ENCODE measurements at places on chromosomes 3 and 15.
A peak's percentile ranks its signal among the peaks of the same experiment; 100 is the strongest.

DNA sequence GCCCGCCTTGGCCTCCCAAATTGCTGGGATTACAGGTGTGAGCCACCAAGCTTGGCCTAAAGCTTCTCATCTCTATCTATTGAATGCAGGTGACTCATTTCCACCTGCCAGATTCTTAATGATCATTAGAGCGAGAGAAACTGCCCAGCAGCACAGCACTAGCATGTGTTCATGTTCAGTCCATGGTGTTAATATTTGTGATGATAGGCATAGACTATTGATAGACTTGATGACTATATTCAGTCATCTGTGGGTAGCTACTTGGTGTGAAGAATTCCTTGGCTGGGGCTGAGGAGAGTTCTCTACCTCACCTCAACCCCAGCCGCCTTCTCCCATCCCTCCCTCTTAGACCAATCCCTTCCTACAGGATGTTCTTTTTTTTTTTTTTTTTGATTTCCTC is 60.0 kb downstream of the ST6GAL1 start:
- DNase-seq = no peak

DNA sequence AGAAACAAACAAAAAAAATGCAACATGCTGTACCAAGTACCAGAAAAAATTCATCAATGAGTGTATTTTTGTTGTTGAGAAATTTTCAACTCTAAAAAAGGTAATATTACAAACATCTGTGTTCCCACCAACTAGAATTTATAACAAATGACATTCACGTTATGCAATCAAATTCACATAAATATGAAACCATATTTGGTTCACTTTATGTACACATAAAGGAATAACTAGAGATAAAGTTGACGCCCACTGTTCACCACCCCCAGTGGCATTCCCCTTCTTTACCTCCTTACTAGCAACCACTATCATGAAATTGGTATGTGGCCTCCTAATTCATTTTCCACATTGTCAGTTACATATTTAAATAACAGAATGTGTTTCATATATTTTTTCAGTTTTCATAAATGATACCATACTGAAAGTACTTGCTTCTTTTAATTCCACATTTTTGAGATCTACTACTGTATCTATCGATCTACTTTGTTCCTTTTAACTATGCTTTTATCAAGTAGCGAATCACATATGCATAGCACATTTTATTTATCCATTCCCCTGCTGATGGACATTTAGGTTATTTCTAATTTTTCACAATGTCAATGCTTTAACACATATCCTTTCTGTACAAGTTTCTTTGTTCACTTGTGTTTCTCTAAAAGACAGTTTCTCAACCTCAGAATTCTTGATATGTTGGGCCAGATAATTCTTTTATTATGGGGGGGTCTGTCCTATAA is 34.5 kb downstream of the TBC1D5 start:
- no peak for DNase-seq

DNA sequence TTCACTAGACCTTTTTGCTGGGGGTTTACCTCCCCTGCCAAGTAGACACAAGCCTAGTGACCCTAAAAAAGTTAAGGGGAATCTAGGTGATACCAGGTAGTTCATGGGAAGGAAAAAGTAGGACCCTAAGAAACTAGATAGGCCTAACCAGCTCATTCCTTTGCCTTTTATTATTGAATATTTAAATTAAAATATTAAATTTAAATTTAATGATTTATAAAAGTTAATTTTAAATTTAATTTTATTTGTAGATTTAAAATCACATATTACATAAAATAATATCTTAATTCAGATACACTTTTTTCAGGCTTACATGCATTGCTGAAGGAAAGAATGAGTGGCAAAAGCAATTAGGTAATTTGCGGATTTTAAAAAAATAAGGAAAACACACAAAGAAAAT is 584.9 kb downstream of the AGBL1 start:
- DNase-seq = no peak

GRCh38 chr3:4030624-4031023 is 231.4 kb downstream of the LRRN1 start:
- DNase-seq = no peak

DNA sequence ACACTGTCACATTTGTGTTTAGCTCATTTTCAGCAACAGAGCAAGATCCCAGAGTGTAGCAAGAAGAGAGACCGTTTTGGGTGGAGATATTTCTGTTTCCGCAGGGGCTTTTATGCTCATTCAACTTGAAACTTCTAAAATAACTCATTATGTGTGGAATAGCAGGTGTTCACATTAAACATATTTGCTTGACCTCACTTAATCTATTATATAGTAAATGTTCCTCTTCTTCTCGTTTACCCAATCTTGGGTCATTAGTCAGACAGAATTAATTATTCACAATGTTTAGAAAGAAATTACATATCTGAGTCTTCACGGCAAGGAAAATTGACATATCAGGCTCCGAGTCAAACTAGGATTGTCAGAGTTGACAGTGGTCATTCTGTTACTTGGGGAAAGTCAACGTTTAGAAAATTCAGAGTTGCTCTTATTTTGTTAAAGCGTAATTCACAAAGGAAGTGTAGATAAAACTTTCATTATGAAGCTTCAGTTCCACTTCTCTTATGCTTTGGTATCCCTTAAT is 222.9 kb downstream of the TPRG1 start:
- no peak for DNase-seq

DNA sequence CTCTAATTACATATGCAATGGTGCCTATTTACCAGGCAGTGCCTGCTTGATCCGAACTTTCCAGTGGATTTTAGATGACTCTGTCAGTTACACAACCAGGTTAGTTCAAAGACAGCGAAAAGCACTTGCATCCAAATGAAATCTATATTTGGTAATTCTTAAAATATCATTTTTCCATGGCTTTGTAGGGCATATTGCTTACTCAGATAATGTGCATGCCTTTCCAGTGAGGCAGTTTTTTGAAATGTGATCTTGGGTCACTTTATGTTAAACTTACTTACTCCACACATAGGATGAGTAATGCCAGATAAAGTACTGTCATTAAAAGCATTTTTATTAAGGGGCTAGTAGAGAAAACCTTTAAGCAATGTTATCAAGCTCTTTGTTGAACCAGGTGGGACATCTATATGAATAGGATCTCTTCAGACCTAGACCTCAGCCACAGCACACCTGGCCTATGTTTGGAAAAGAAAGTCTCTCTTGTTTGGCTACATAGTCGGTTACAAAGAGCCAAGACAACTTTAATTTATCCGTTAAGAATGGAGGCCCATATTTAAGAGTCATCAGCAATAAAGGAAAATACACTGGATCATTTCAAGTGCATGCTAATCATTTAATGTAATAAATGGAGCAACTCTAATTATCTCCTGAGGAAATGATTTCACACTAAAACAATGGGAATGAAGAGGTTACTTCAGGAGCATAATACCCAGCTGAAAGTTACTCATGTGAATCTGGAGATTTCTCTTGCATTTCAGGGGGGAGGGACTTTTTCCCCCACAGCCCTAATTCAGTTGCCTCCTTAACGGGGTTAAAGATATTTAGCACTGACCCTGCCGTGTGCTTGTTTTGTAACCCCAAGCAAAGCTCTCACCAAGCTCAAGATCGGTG is 56.3 kb upstream of the TMCO5A start:
- DNase-seq = peak; percentile 76

- DNase-seq = no peak
Observed at GRCh38 chr15:64875641-64876223, 34.0 kb downstream of the PLEKHO2 start.

- no peak for DNase-seq
Observed at GRCh38 chr3:127458696-127459604, 131.6 kb downstream of the TPRA1 start.

DNA sequence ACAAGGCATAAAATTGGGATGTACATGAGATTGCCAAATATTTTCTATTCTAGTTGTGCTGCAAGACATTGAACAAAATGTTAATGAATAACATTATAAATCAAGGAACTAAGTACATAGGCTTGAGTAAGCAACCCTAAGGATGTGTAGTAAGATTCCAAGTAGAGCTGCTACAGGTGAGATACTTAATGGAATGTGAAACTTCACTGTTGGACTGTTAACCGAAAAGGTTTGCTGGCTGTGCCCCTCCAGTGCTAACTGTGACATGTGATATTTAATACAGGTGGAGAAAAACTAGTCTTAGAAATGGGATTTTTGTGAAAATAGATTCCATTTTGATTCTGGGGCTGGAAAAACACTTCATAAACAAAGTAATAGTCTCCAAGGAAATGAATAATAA is 52.4 kb downstream of the TSC22D2 start:
- DNase-seq = no peak

DNA sequence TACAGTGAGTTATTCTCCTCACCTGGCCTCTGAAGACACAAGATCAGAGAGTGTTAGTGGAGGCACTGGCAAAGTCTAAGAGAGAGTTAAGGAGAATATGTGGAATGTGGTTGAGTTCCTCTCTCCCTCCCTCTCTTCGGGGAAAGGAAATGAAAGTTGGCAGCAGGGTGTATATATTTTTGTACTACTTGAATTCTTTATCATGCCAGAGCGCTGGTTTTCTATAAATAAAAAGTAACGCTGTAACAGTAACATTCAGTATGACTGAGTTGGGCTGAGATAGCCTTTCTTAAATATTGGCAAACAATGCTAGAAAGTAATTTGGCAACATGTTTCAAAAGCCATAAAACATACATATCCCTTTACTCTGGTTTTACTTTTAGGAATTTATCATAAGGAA is 77.5 kb upstream of the TNFAIP8L3 start:
- DNase-seq = no peak

GRCh38 chr3:60220768-60221167 is 1030.5 kb downstream of the FHIT start:
- DNase-seq = no peak

DNA sequence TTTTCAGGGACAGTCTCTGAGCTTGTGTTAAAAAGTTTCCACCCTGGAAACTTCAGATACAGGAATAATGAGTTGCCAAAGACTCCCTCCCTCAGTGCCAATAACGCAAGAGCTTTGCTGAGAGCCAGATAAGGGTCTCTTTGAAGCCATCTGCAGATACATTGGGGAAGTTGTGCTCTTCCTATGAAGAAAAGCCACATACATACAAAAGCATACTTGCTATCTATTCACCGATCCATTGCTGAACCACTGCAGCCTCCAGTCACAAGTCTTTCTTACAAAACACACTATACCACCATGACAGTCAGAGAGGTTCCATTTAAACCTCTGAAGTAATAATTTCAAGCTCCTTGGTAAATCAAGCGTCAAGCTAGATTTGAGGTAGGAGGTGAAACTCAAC is 10.0 kb upstream of the RETNLB start:
- DNase-seq = no peak

GRCh38 chr3:65130782-65131181 is 443.0 kb upstream of the ADAMTS9 start:
- no peak for DNase-seq

GRCh38 chr3:192373032-192373431 is 354.3 kb downstream of the FGF12 start:
- DNase-seq = no peak

DNA sequence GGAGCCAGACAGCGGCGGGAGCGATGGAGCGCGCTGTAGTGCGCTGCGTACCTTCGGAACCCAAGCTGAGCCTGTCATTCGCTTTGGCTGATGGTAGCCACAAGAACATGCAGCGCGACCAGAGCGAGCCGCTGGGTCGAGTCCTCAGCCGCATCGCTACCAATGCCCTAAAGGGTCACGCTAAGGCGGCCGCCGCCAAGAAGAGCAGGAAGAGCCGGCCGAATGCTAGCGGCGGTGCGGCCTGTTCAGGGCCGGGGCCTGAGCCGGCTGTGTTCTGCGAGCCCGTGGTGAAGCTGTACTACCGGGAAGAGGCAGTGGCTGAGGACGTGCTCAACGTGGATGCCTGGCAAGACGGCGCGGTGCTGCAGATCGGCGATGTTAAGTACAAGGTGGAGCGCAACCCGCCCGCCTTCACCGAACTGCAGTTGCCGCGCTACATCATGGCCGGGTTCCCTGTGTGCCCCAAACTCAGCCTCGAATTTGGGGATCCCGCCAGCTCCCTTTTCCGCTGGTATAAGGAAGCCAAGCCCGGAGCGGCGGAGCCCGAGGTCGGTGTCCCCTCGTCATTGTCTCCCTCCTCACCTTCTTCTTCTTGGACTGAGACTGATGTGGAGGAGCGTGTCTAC is 498 bp downstream of the PDE12 start:
- DNase-seq = no peak

Data from AG04449 (cell line).